ENCODE measurements at places on chromosomes 12 and 14. TPM values are rescaled to one million over a fixed set of nuclear protein-coding genes. Genes with fewer than 3 reads are reported as not detected.
A peak's percentile ranks its signal among the peaks of the same experiment; 100 is the strongest.

The ASB2 gene
- not detected for total RNA-seq

The CELA1 gene
- total RNA-seq: not detected

The C12orf54 gene
- not detected for total RNA-seq

The TSPAN31 gene
- total RNA-seq: 57.6 TPM

DNA sequence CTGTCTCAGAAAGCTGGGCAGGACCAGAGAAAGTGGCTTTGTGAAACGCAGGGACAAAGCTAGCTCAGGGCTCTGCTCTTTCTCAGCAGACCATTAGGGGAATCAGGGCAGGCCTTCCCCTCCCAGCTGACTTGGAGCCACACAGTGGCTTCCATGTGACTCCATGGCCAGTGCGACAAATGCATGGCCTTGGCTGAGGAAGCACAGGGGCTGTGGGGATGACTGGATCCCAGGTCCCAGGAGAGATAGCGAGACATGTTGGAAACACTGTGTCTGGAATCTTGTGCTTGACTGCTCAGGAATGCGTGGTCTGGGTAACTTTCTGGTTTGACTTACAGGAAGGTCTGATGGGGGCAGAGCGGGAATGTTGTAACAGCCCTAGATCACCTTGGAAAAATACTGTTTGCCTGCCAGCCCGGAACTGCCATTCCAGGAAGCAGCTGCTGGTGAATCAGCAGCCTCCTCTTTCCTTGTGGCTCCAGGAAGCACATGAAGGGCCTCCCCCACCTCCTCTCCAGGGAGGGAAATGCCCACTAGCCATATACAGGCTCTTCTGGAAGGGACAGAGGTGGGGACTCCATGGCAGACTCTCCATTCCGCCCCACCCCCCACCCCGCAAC, 133.5 kb upstream of the HIF1A start:
- DNase-seq: no peak

DNA sequence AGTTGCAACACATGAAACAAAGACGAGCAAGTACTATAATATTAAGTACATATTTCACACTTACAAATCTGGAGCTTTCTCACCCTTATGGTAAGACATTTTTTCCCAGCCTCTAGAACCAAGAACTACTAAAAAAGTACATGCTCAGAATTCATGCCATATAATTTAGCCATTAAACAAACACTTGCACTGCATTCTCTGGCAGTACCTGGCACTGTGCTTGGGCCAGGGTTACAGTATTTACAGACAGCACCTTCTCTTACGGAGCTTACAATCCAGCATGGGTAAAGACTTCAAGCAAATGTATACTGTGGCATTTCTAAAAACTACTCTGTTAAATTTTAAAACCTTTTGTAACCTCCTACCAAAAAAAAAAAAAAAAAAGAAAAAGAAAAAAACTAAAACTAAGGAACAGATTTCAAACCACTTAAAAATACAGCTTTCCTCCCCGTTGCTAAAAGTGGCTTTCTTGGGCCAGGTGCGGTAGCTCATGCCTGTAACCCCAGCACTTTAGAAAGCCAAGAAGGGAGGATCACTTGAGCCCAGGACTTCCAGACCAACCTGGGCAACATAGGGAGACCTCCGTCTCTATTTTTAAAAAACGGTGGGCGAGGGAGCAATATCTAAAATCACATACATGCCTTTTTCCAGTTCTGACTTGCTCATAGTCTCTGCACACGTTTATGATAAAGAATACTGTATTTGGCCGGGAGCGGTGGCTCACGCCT, 956 bp downstream of the GNPTAB start:
- no peak for DNase-seq

DNA sequence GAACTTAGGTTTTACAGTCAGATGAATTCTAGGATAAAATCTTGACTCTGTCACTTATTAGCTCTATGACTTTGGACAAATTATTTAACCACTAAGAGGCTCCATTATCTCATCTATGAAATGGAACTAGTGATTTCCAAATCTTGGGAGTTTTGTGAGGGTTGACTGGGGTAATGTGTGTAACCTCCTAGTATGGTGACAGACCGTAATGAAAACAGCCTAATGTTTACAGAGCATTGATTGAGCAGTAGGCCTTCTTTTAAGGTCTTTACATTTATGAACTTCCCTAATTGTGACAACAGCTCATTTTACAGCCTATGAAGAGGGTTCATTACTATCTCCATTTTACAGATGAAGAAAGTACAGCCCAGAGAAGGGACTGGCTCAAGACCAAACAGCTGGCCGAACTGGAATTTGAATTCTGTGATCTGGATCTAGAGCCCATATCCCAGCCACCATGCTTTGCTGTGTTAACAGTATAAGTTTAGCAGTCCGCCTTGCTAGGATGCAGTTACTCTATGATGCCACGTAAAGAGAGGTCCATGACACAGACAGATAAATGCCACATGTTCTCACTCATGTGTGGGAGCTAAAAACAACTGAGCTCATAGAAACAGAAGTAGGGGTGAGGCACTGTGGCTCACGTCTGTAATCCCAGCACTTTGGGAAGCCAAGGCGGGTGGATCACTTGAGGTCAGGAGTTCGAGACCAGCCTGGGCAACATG, 9.1 kb upstream of the FBXL14 start:
- no peak for DNase-seq

DNA sequence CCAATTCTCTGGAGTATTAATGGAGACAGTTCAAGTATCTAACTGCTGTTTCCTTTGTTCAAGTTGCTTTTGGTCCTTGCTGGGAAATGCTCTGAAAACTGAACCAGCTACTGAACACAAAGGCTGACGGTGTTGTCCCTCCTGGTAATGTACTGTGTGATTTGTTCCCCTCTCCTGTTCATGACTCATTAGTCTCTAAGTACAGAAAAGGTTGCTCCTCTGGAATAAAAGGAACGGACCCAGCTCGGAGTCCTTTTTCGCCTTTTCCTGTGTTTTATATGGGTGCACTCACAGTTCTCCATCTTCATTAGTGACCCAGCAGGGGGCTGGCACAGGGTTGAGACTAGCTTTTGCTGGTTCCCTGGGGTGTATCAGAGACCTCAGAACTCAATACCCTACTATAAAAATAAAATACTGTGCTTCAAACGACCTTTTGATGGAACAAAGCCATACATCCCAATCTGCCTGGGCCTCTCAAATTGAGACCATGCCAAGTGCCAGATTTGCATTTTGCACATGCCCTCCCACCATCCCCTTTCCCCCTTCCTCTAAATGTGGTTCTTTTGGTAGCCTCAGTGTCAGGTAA, 269.7 kb downstream of the RAD51B start:
- peak; percentile 20 for DNase-seq

GRCh38 chr12:68352067-68352466, 19.9 kb upstream of the MDM1 start:
- DNase-seq: no peak

DNA sequence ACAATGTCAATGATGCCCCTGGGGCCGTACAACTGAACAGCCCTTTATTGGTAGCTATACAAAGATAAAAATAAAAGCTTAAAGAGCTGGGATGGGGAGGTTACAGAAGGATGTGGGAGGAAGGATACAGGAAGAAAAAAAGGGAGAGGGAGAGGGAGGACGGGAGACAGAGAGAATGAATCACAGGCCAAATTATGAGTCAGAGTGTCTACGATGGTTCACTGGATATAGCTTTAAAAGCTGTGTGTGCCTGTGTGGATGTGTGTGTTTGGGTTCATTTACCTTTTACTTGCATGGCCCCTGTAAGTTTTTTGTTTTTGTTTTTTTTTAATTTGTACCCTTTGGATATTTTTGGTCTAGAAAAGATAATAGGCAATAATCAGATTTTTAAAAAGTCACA, 111.9 kb downstream of the CCDC60 start:
- DNase-seq: no peak

DNA sequence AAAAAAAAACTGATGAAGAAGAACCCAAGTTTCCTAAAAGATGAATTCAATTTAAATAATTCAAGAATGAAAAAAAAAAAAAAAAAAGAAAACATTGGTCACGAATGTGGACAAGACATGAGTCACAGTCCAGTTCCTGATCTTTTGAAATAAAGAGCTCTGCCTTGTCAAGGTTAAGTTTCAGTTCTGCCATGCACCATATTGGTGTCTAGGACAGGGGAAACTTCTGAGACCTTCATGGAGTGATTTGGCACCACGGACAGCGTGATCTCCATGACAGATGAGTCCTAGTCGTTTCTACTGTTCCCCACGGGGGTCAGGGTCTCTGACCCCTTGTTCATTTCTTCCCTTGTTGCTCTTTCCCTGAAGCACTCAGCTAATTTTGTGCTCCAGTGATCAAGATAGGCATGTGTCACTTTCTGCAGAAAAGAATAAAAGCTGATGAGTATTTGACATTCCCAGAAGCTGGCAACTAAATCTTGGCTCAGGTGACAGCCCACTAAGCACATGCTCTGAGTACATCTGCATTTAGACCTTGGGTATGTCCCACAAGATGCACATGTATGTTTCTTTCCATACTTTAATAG, 1159.7 kb downstream of the BCL11B start:
- peak; percentile 36 for DNase-seq

- no peak for DNase-seq
These were observed 84.1 kb upstream of the MED13L start for GRCh38 chr12:116361414-116362223.

DNA sequence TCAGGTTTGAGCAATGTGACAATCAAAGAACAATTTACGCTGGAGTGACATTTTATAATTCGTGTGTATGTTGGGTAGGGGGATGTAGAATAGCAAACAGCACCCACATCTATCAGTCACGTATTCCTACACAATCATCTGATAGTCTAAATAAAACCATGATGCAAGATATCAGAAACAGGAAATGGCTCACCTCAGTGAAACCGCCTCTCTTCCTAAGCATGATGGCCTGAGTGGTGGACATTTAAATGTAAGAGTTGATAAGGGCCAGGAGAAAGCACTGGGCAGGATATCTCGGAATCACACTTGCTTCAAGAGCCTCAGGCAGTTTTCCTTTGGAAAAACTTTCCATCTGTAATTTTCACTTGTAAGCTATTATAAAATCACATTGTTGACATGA, 128.2 kb downstream of the GRIP1 start:
- no peak for DNase-seq

DNA sequence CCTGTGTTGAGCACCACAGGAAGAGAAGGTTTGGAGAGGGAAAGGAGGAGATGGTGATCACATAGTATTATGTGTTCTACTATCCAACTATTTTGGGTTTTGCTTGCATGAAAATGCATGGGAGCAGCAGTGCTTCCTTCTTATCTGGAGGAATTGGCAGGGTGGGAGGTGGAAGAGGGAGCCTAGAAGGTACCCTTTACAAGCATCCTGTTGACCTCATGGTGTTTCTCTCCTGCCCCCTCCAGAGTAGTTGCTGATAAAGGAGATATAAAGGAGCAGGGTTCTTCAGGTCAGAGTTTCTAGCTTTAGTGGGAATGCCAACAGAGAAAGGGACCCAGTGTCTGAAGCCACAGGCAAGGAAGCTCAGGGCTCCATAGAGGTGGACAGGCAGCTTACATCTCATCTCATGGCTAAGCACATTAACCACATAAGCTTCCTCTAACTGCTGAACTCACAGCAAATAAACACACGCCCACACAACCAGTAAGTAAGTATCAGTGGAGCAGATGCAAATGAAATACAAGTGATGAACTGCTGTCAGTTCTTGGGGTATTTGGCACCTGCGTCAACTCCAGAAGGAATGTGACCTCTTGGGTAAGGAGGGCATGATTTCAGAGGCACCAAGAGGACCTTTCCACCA, 174.2 kb upstream of the SLC38A2 start:
- no peak for DNase-seq

- no peak for DNase-seq
These were observed 261.7 kb downstream of the MSRB3 start for GRCh38 chr12:65540140-65540539.

- no peak for DNase-seq
These were observed 95.7 kb downstream of the RFLNA start for GRCh38 chr12:124390442-124391097.
